ENCODE measurements at places on chromosomes 2 and 18.

DNA sequence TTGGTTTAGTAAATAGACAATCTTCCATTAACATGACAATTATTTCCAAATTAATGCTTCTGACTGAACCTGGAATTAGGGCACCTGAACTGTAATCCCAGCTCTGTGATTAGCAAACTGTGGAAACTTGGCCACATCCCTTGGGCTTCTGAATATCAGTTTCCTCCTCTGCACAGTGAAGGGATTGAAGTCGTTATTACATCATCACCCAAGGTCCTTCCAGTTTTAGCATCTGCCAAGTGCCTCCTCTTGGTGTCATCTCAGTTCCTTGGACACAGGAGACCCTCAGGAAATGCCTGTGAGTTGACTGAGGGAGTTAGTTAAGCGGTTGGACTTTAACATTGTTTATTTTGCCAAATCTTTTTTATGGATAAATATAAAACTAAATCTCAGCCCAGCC is 64.8 kb downstream of the MOGAT1 start:
- DNase-seq, result no peak

DNA sequence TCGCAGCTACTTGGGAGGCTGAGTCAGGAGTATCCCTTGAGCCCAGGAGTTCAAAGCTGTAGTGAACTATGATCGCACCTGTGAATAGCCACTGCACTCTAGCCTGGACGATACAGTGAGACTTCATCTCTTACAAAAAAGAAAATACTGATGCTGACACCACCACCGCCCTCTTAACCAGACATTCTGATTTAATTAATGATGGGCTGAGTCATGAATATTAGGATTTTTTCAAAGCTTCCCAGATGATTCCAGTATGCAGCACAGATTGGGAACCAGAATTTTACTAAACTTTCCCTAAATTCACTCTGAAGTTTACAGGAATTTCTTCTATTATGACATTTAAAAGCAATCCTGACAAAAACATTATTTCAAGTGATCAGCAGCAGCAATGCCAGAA is 130.1 kb downstream of the ERBB4 start:
- DNase-seq, result no peak

GRCh38 chr18:34909637-34910364 is 131.4 kb upstream of the MAPRE2 start:
- DNase-seq, result no peak

DNA sequence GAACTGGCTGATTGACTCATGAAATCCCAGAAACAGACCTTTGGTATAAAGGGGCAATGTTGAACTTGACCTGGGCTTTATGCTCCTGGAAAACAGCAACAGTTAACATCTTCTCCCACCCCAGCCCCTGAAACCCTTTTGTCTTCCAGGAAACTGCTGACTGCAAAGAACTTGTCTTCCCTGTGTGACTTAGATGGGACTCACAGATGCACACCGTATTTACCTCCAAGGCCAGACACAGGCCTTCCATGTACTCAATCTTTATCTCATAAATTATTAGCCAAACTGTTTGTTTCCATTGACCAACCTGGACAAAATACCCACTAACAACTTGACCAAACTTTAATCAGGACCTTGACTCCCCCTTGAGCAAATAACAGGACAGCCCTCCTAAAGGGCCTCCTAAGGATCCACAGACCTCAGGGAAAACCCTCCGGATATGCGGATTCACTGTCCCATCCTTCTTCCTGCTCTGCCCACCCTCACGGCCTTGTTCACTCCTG is 36.3 kb downstream of the PIEZO2 start:
- DNase-seq, result no peak

- DNase-seq, result no peak
Measured at GRCh38 chr2:144702051-144702450, 182.1 kb upstream of the ZEB2 start.

DNA sequence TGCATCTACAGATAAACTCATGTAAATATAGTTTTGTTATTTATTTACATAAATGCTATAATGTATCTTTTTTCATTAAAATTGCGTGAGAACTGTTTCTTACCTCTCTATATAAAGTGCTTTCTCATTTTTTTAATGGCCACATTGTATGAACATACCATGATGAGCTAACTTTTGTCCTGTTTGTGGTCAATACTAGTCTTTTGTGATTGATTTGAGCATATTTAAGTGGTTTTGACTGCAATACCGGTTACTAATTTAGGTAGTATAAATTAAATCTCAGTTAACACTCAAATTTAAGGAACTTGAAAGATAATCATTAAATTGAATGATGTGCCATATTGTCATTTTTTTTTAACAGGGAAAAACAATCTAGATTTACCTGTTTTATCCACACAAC is 108.2 kb downstream of the HAUS1 start:
- no peak for DNase-seq

DNA sequence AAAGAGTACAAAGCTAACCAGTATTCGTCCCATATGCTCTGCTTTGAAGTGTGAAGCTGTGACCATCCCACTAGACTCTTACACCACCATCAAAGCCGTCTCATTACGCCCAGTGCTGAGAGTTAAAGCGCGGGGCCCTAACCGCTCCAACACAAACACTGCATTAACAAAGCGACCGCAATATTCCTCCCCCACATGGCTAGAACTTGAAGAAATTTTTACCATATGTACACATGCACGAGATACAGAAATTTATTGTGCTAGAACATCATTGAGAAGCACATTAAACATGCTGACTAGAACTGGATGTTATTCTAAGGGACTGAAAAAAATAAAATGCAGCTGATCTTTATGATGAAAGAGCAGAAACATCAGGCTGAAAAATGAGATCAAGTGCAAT is 20.5 kb downstream of the FTCDNL1 start:
- peak; percentile 45 for DNase-seq

DNA sequence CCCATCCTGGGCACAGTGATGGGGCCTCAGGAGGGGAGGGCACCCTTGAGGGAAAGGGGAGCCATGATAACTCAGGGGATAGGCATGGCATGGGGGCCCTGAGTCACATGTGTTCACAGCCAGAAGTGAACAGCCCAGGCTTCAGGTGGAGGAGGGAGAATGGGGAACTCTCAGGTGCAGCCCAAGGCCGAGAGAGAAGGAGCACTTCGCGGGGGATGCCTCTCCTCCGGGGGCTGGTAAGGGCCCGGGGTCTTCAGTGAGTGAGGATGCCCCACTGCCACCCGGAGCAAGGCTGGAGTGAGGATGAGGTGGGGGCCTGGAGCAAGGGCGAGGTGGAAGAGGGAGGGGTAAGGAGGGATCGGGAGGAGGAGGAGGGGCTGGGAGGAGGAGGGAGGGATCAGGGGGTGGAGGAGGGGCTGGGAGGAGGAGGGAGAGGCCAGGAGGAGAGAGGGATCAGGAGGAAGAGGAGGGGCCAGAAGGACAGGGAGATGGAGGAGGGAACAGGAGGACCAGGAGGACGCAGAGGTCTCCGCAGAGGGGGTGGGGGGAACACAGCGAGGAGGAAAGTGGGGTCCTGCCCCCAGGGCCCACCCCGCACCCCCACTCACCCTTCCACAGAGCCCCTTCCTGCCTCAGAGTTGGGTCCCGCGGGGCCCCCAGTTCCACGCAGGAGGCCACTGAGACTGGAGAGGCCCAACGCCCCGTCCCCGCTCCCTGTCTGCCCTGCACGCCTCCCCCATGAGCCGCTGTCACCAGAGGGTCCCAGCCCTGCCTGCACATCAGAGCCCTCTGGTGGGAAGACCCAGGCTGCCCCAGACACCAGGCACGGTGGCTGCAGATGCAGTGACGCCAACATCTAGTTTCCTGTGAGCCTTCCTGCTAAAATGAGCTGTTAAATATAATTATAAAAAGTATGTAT is 42.8 kb downstream of the RAMP1 start:
- no peak for DNase-seq

GRCh38 chr18:48740068-48740440 is 201.2 kb downstream of the CTIF start:
- no peak for DNase-seq

DNA sequence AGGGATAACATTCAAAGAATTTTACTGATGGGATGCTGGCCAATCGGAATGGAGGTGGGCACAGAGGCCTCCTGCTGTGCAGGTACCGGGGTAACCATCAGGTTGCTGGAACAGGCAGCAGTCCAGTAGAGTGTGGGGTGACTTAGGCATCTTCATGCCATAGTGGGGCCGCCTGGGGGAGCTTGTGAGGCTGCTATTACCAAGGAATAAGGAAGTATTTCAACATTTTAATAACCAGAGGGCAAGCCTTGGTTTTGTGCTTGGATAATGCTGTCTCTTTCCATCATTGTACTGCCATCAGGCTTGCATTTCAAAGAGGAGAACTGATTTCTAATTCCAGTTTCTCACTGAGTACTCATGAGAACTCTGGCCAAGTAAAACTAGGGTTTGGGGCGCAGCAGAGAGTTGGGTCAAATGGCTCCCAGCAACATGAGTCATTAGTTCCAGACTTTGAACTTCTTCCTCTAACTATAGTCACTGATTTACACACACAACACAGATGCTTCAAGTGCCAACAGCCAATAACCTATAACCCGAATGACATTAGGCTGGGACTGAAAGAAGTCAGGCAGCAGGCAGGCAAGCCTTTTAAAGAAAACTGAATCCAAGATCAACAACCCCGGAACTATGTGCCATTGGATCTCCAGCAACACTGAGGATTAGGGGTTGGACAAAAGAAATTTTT is 56.1 kb upstream of the FHL2 start:
- DNase-seq, result no peak

GRCh38 chr2:216562696-216563435 is 64.2 kb downstream of the RPL37A start:
- DNase-seq, result no peak

DNA sequence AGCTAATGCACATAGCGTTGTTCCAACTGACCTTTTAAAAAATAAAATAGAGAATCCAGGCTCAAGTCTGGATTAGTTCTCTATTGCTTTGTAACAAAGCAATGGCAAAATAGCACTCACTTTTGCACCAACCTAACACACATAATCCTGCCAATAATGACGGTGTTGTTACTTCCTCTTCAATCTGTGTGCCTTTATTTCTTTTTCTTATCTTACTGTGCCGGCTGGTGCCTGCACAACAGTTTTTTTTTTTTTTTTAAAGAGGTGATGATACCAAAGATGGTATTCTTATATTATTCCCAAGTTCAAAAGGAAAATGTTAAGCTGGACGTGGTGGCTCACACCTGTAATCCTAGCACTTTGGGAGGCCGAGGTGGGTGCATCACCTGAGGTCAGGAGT is 3.4 kb downstream of the PLB1 start:
- no peak for DNase-seq

DNA sequence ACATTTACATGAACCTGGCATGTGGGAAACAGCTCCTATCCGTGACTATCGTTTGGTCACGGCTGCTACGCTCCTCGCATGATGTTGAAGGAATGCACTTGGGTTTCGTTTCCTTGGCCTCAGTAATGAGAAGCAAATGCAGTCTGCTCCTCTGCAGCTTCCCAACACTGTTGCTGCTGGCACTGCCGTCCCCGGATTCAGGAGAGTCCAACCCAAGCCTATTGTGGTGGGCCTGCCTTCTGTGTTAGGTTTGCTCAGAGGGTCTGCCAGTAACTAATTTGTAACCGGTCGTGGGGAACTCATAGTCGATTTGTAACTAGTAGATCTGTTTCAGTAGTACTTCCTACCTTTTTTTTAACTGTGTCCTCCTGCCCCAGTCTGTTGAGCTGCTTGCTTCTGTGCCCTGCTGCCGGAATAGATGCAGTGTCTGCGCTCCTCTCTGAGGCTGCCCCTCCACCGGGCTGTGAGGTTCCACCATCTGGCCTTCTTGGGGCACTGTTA is 58.4 kb downstream of the WDSUB1 start:
- DNase-seq, result peak; percentile 61

DNA sequence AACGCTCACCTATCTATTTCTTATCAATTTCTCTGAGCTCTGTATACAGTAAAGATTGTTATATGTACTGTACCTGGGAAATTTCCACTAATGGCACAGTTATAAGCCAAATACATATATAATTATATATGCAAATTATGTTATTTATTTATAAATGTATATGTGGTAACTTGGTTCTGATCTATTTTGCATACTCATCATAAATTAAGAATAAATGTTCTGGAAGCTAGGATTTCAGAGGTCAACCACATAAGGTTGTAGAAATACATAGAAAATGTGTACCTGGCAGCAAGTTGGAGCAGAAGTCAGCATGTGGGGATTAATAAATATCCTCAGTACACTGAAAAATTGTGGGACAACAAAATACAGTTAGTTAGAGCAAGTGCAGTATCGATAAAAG is 353.7 kb upstream of the ZNF521 start:
- DNase-seq, result no peak

DNA sequence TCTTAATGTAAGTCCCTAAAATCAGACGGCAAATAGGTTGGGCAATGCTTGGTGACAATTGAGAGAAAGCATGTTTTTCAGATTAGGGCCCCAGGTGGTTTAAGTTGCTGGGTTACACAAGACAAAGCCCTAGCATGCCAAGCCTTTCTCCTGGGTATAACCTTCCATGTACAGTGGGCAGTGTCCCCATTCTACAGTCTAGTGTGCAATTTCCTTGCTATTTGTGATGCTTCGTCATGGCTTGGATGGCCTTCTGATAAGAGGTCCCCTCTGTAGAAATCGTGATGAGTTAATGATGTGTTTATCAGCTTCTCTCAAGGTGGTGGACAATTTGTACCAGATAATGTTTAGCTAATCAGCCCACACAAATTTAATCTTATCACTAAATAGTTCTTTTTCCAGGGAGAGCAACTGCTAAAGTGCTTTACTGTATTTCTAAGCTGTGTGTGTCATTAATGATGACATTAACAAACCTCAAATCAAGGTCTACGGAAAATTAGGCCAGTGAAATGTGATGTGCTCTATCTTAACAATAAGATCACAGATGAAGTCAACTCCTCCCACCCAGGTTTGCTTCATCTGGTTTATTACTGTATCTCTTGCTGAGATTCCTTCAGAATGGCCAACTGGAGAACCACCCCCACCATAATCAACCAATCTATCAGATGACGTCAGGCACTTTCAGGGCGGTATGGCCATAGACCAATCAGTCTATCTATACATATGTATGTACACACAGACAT is 61.7 kb downstream of the PLB1 start:
- DNase-seq, result no peak

- no peak for DNase-seq
Measured at GRCh38 chr2:45412754-45413379, 198.2 kb downstream of the SRBD1 start.

DNA sequence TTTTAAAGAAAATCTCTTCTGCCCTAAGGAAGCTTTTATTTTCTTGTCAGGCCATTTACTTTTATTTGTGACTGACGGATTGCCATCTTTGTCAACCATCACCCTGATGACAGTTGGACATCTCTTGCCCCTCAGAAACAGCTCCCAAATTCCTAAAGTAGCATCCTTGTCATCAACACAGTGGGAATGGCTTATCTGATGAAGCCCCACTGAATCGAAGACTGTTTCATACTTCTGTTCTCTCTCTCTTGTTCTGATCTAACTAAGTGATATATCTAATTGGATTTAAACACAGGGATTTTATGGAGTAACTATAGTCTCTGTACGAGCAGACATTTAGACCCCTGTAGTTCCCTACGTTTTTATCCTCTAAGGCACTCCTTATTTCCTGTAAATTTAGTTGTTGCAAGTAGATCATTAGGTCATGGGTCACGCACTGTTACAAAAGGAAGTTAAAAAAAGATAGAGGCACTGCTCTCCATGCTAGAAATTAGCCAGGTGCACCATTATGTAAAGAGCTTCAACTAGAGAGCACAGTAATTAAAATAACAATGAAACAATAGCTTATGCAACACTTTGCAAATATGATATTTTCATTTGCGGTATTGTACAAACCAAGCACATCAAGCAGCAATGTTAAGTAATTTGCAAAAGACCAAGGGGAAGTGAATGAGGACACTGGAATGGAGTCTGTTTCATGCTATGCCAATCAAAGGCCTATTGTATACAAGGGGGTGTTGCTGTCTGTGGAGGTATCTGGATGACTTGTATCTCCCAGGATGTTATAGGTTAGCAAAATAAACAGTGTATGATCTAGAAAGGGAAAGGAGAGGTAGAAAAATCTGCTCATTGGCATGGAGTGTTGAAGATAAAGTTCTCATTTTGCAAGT is 284.7 kb downstream of the LRRTM1 start:
- no peak for DNase-seq

All from left hindlimb (tissue), 1 donor.